ENCODE measurements at places on chromosomes 11 and 22.

DNA sequence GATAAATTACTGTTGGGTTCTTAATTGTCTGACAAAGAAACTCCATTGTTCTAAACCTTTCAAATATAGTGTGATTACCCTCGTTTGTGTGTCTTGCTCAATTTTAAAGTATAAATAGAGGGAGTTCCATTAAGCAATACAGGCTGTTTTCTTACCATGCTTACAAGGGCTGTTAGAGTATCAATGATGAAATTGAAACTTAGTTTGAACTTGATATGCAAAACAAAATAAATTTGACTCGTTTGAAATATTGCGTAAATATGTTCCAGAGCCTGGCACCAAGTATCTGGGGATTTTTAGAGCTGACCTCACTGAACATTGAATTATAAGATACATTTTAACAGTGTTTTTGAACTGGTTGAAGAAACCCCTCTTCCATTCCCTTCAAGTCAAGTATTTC is 31.7 kb downstream of the TEAD1 start:
- no peak for DNase-seq

GRCh38 chr11:46918083-46918787 is at the start of gene LRP4:
TSS of gene LRP4 (minus strand) at chr11:46918550. CDS start at chr11:46918379, 171 bp downstream.
- no peak for DNase-seq

- DNase-seq = no peak
Measured at GRCh38 chr22:23054531-23055257, 15.6 kb upstream of the GNAZ start.

DNA sequence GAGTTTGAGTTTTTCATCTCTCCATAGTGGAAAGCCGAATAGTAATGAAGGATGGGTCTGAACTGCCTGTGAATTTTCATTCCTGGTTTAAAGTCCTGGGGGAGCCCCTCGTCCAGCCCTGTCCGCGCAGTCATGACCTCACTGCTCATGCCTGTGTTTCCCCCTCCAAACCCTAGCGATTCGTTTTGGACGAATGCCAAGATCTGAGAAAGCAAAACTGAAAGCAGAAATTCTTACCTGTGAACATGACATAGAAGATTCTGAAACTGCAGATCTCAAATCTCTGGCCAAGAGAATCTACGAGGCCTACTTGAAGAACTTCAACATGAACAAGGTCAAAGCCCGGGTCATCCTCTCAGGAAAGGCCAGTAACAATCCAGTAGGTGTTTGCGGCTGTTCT is 30.5 kb downstream of the CDPF1 start:
- no peak for DNase-seq

- DNase-seq = no peak
Measured at GRCh38 chr11:26474401-26474800, 97.7 kb downstream of the MUC15 start.

- DNase-seq = no peak
Measured at GRCh38 chr11:10592331-10592730, 23.9 kb upstream of the LYVE1 start.

- no peak for DNase-seq
Measured at GRCh38 chr11:80155412-80156017, 714.7 kb upstream of the TENM4 start.

DNA sequence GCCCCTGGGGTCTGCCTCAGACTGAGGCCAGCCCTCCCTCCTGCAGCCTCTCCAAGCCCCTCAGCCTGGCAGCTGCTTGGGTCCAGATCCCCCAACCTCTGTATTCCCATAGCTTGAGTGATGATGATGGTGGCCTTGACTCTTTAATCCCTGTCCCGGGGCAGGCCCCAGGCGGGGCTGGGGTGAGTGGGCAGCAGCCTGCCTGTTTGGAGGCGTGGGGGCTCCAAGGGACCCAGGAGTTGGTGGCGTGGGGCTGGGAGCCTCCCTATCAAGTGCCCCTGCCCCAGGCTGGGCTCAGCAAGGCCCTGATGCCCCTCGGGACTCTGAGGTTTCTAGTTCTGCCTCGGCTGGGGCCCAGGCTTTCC is 22.5 kb downstream of the PPIL2 start:
- no peak for DNase-seq

DNA sequence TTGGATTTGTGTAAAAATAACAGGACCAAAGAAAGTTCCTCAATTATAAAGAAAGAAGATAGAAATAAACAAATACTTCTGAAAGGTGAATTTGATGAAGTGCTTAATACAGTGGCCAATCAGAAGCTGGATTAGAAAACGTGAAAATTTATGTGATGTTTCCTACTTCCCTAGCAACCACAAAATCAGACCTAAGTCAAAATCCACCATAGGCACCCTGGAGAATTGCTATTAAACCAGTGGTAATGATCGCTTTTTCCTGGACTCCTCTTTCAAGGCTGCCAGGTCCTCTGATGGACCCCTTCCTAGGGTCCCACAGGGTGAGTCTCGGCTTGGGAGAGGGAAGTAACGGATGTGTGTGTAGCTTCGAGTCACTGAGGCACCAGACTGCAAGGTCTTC is 9.6 kb downstream of the WT1 start:
- no peak for DNase-seq

- no peak for DNase-seq
Measured at GRCh38 chr11:123072762-123073161, 10.8 kb upstream of the HSPA8 start.

- DNase-seq = no peak
Measured at GRCh38 chr11:69501891-69502860, 20.7 kb downstream of the LINC01488 start.

All from activated naive CD4-positive, alpha-beta T cell (primary cell).